Stimulated activated CD8-positive, alpha-beta memory T cell treated with anti-CD3 and anti-CD28 coated beads, Interleukin-15, amount 100 ng/mL, for 48 hours (primary cell): ENCODE measurements at places on chromosomes 7 and 10.

DNA sequence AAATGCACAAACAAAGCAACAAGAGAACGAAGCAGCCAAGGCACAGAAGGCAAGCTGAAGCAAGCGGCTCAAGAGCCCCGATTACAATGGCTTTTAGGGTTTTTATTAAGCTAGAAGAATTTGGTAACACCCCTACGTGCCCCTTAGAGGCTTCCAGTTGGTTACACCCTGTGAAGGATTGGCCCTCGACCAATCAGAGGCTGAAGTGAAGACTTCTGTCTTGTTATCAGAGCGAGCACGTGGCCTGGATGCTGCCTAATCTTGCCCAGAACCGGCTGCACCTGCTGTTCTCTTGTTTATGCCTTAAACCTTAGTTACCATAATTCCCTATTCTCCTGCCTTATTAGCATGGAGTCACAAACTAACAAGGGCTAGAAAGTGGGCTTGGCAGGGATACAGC, 21.4 kb downstream of the KCNK18 start:
- DNase-seq: no peak

DNA sequence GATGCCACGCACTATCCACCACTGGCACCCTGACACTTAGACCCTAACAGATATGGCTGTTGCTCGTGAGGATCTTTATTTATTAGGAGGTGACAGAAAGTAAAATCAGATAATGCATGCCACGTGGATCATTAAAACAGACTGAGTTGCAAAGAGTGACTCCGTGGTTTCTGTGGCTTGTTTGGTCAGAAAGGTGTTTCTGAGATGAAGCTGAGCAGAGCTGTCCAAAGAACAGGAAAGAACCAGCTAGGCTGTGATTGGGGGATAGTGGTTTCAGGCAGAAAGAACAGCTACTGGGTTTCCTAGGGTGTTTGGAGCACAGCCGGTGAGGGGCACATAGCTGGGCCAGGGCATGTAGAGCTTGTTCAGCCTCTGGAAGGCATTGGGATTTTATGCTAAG, 34.4 kb downstream of the CSGALNACT2 start:
- DNase-seq: no peak

DNA sequence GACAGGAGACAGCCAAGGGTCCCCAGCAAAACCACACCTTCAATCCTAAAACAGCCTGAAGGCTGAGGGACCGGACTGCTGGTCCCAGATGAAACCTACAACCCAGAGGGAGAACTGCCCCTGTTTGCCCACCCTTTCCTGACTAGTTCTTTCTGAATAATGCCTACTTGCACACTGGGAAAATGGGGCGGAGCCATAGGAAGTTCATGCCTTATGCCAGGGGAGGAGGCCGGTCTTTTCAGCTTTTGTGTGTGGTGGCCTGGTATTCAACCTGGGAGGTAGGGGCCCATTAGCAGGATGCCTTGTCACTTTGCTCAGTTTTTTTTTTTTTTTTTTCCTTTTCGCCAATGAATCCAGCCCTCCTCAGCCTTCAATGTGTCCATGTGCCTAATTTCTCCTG, 20.7 kb downstream of the TOMM7 start:
- DNase-seq: no peak

DNA sequence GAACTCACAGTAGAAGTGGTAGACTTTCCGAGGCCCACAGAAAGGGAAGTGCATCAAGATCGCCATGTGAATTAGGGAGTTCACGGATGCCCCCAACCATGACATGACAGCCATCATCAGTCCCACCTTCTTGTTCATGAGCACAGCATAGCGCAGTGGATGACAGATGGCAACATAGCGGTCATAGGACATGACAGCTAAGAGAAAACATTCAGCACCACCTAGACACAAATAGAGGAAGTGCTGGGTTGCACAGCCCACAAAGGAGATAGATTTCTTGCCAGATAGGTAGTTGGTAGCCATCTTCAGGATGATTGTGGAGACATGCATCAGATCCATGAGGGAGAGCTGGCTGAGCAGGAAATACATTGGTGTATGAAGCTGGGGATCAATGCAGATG, 342 bp downstream of the OR2AE1 start:
- DNase-seq: no peak

- no peak for DNase-seq
These were observed 63.9 kb downstream of the VOPP1 start for GRCh38 chr7:55508221-55509011.

DNA sequence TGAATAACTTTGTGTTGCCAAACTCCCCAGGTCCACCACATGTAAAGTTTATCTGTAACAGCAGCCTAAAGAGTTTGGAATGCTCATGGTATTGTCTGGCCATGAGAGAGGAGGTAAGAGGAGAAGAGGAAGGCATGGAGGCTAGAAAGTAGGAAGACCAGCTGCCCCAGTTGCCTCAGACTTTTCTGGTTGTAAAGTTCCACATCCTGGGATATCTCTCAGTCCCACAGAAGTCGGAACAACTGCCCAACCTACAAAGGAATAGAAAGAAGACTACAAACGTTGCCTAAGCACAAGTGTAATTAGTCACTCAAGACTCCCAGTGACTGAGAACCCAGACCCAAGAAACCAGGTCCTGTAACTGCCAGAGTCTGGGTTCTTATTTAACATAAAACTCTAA, 47.3 kb downstream of the CREB3L2 start:
- DNase-seq: no peak

DNA sequence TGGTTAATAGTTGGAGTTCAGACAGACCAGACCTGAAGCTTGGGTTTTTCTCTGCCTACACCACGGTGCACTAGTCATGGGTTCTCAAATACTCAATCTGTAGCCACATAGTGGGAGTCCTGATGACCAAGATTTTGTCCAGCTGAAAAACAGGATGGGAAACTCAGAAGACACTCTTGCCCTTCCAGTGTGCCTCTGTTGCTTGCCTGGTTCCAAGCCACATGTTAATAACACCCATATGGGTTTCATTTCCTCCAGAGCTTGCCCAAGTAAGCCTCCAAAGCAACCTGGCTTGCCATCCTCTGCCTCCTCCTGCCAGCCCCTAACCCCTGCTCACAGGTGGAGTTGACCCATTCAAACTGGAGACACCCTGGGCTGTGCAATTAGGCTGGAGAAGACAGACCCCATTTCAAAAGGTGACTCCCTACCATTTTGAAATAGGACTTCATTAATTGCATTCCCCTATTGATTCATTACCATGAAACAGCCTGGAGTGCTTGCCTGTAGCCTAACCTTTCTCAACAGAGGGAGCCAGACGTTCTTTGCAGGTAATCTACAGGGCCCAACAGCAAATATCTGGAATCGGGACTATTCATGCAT, 108.0 kb upstream of the HABP2 start:
- DNase-seq: no peak

DNA sequence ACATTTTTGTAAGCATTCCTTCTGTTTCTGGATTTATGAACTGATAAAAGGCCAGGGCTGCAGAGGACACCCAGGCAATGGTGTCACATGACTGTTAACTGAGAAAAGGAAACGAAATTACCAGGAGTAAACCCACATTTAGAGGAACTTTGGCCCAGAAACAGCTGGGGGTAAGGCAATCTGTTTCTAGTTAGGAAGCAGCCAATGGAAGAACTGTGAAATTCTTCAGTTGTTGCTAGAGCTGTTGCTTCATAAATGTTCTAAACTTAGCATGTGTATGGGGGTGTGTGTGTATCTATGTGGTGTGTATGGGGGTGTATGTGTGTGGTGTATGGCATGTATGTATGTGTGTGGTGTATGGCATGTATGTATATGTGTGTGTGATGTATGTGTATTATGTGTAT, 11.8 kb upstream of the PDCD4 start:
- no peak for DNase-seq

- no peak for DNase-seq
These were observed 240.1 kb downstream of the SFMBT2 start for GRCh38 chr10:7170626-7171322.

DNA sequence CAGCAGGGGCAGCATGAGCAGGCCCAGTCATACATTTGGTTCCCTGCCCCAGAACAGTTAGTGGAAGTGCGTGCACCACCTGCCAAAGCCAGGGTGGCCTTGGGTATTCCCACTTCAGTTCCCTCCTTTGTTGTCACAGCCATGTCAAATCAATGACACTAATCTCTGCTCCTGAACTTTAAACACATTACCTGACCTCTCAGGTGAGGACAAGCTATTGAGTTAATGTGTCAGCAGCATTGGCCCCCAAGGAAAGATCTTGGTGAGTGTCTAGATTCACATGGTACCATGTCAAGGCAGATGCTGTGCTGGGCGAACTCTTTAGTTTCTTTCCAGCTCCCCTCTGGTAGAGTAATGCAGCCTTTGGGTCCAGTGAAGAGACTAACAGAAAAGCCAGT, 2.1 kb downstream of the CYP3A5 start:
- DNase-seq: no peak

GRCh38 chr10:118842843-118843624, 88.3 kb upstream of the CACUL1 start:
- no peak for DNase-seq

DNA sequence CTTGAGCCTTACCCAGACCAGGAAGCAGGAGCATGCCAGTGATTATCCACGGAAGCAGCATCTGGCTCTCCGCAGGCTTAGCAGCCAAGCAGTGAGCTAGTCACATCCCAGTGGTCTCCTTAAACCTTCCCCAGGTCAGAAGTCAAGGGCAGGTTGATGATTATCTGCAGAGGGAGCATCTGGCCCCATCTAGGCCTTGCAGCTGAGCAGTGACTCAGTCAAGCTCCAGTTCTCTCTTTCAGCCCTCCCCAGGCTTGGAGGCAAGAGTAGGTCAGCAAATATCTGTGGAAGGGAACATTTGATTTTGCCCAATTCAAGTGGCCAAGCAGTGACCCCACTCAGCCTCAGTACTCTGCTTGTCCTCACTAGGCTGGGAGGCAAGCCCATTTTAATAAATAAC, 61.6 kb downstream of the ANKRD7 start:
- no peak for DNase-seq

- DNase-seq: no peak
These were observed 154.0 kb downstream of the PLXDC2 start for GRCh38 chr10:19970256-19970655.

GRCh38 chr7:1644341-1645070, 25.6 kb upstream of the ELFN1 start:
- no peak for DNase-seq

DNA sequence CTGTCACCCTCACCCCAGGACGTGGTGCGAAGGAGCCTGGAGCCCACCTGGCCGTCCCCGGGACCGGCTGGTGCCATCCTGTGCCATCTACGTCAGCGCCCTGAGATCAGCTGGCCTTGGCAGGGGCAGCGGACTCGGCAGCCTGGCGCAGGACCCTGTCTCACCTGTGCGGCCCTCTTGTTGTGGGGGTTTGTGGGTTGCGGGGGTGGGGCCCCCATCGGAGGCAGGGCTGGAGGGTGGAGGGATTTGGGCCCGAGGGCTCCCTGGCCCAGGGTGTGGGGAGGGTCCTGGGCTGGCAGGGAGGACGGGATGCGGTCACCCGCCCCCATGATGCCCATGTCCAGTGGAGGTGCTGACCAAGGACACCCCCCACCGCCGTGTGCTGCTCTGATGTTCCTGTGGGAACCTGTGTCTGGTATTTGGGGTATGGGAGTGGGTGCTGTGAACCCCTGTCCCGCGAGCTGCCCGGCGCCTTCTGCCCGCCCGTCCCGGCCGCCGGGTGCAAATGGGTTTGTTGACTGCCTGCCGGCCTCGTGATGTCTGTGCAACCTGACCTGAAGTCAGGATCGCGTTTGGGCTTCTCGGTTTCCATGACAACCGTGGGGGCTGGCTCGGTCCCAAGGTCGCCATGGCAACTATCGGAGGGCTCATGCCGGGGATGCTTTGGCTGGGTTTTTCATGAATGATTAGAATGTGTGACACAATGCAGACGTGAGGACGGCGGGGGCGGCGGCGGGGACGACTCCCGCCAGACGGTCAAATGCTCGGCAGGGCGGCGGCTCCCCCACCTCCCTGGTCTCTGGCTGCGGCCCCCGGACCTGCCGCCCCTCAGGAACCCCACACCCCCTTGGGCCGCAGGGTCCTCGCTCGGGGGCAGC, 7.3 kb downstream of the MAFK start:
- DNase-seq: no peak

DNA sequence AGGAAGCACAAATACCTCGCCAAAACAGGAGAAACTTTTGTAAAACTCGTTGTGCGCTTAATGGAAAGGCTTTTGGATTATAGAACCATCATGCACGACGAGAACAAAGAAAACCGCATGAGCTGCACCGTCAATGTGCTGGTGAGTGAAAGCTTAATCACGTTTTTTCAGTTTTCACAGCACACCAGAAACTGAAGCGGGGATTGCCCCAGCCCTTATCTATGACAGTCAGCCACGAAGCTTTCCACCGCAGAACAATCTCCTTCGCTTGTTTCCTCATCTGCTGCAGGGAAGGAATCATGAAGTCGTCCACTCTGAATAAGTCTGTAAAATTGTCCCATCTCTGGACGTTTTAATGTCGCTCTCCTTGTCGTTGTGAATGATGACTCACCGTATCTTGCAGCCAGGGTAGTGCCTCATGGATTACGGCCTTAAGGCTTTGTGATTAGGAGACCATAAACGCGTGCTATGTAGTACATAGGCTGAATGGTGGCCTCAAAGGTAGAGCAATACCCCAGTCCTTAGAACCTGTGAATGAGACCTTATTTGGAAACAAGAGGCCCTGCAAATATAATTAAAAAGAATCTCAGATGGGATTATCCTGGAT, 174.9 kb upstream of the NPS start:
- DNase-seq: no peak

DNA sequence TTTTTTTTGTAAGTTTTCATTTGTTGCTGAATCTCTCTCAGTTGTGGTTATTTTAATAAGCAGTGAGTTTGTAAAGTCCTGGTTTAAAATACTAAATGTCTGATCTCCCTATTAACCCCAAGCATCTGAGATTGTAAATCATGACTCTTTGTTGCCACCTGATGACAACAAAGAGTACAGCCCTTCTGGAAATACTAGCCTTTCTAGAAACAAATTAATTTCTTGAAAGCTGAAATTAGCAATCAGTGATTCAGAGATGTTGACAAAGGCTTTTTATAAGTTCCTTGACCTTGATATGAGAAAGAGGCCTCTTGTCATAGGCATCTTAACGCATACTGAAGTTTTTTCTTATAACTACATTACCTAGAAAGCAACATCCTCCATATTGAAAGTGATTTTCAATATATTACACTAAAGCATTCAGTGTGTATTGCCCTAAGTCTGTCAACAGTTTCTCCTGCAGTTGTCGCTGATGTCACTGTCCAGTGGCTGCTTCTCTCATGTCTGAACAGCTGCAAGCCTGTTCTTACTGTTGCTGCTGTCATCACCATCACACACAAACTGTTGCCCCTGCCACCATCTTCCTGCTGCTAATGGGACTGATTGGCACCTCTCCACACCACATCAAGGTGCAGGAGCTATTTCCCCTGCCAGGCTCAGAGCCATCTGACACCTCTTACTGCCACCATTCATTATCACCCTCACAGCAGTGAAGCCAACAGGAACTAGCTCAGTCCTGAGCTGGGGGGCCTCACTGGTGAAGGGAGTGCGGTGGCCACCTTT, 95.1 kb upstream of the LRGUK start:
- DNase-seq: no peak

DNA sequence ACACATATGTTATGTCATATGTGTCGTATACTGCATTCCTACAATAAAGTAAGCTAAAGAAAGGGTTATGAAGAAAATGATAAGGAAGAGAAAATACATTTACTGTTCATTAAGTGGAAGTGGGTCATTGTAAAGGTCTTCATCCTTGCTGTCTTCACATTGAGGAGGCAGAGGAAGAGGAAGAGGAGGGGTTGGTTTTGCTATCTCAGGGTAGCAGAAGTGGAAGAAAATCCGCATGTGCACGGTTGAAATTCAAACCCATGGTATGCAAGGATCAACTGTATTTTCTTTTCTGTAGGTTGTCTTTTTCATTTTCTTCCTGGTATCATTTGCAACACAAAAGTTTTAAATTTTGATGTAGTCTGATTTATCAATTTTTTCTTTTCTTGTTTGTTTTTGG, 6.3 kb downstream of the PLEKHA8 start:
- no peak for DNase-seq
